Stomach (tissue), 19 donors: ENCODE measurements at places on chromosomes 6 and 20. TPM values are rescaled to one million over a fixed set of nuclear protein-coding genes. Genes with fewer than 3 reads are reported as not detected.

DNA sequence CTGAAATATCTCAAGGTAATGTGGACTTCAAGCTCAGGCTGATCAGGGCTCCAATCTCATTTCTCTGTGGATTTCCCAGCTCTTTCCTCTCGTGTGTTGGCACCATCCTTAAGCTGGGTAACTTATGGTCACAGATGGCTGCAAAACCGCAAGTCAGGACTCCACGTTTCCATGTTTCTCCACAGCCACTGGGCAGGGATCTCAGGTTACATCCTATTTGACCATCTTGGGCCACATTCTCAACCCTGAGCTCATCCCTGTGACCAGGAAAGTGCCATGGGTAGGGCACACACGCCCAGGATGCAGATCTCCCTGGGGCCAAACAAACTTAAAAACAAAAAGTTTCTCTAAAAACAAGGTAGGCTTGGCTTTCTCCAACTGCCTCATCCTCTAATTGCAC is 15.4 kb downstream of the RPS6KA2 start:
- peaks cover 53% of the 10 kb centered on the region for H3K4me1 ChIP-seq
- H3K27ac ChIP-seq, result no peak overlapping the region
- H3K36me3 ChIP-seq, result no peaks in the 10 kb centered on the region
- no peak overlapping the region for H3K4me3 ChIP-seq
- DNase-seq, result no peak

DNA sequence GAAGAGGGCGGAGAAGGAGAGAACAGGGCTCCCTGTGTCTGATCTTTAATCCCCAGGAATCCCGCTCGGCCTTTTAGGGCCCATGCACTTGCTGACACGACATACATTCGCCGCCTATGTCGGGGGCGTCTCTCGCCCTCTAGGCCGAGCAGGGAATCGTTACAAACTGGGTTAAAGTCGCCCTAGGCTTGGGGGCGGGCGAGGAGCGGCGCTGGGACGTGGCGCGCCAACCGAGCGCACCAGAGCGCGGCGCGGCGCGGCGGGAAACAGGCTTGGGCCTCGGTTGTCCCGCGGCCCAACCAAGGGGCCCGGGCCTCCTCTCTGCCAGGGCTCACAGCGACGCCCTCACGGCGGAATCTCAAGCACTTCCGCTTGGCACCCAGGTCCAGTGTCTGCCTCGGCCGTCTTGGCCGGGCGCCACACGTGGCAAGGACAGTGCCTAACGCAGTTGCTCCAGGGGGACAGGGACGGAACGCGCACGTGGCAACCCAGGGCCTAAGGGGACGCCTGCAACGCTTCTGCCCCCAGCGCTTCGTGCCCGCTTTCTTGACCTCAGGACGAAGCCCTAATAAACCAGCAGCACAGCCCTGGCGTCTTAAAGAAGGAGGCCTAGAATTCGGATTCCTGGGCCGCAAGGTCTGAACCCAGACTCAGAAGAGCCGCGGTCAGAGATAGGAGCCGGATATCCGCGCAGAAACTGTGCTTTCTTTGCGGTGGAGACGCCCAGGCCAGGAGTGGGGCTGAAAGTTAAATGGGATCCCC is 71.5 kb downstream of the NCR2 start:
- H3K27me3 ChIP-seq, result no peaks in the 10 kb centered on the region
- DNase-seq, result no peak
- H3K4me1 ChIP-seq, result no peaks in the 10 kb centered on the region
- H3K27ac ChIP-seq, result no peak overlapping the region
- no peak overlapping the region for H3K4me3 ChIP-seq
- no peaks in the 10 kb centered on the region for H3K36me3 ChIP-seq

- peaks cover 65% of the 10 kb centered on the region for H3K4me1 ChIP-seq
- DNase-seq, result peak; percentile 62
- no peaks in the 10 kb centered on the region for H3K27me3 ChIP-seq
- peak overlapping the region; percentile 65 for H3K27ac ChIP-seq
- H3K4me3 ChIP-seq, result no peak overlapping the region
- peaks cover 6% of the 10 kb centered on the region for H3K36me3 ChIP-seq
These were observed 13.7 kb upstream of the FAM83C start for GRCh38 chr20:35305682-35306556.

DNA sequence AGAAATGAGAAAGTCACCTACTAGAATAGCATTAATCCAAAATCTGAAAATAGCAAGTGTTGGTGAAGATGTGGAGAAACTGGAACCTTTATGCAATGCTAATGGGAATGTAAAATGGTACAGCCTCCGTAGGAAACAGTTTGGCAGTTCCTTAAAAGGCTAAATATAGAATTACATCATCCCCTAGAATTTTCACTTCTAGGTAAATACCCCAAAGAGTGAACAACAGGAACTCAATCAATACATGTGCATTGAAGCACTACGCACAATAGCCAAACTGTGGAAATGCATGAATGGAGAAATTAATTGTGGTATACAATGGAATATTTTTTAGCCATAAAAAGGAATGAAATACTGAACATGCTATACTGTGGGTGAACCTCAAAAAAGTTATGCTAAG is 982.0 kb upstream of the FLRT3 start:
- H3K27ac ChIP-seq, result no peak overlapping the region
- no peaks in the 10 kb centered on the region for H3K27me3 ChIP-seq
- H3K4me1 ChIP-seq, result no peaks in the 10 kb centered on the region
- no peaks in the 10 kb centered on the region for H3K36me3 ChIP-seq

- H3K4me1 ChIP-seq, result no peaks in the 10 kb centered on the region
- H3K4me3 ChIP-seq, result no peak overlapping the region
- H3K27ac ChIP-seq, result no peak overlapping the region
- no peak for DNase-seq
- no peaks in the 10 kb centered on the region for H3K36me3 ChIP-seq
These were observed 365.9 kb downstream of the RNF144B start for GRCh38 chr6:18753076-18753475.

- peak overlapping the region; percentile 76 for H3K27ac ChIP-seq
- no peaks in the 10 kb centered on the region for H3K36me3 ChIP-seq
- no peaks in the 10 kb centered on the region for H3K27me3 ChIP-seq
- DNase-seq, result peak; percentile 74
- H3K4me1 ChIP-seq, result peaks cover 23% of the 10 kb centered on the region
These were observed 68.5 kb downstream of the MRPL14 start for GRCh38 chr6:44058617-44059358.

- H3K27me3 ChIP-seq, result no peaks in the 10 kb centered on the region
- no peaks in the 10 kb centered on the region for H3K36me3 ChIP-seq
- no peak overlapping the region for H3K4me3 ChIP-seq
- DNase-seq, result no peak
- H3K4me1 ChIP-seq, result peaks cover 45% of the 10 kb centered on the region
These were observed 14.3 kb downstream of the SULF2 start for GRCh38 chr20:47770935-47771334.

The MYBL2 gene
- 25.1 TPM for total RNA-seq

The DCDC2 gene
- 0.58 TPM for total RNA-seq

The RIOK1 gene
- total RNA-seq, result 16.7 TPM
